ENCODE measurements at places on chromosomes 11 and 22.

DNA sequence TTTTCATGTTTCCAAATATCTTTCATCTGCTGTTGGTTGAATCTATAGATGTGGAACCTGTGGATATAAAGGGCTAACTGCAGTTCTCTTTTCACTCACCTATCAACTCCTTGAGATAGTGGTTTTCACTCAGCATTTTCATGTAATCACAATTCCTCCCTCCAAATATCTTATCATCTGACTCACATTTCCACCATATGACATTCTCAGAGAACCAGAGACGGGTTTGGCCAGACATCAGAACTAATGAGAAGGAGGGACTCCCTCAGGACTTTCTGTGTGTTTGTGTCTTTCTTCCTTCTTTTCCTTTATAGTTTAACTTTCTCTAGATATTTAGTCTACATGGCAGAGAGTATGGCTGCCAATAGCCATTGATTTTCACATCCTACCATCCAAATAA, 134.8 kb upstream of the DDI1 start:
- no peak for DNase-seq

DNA sequence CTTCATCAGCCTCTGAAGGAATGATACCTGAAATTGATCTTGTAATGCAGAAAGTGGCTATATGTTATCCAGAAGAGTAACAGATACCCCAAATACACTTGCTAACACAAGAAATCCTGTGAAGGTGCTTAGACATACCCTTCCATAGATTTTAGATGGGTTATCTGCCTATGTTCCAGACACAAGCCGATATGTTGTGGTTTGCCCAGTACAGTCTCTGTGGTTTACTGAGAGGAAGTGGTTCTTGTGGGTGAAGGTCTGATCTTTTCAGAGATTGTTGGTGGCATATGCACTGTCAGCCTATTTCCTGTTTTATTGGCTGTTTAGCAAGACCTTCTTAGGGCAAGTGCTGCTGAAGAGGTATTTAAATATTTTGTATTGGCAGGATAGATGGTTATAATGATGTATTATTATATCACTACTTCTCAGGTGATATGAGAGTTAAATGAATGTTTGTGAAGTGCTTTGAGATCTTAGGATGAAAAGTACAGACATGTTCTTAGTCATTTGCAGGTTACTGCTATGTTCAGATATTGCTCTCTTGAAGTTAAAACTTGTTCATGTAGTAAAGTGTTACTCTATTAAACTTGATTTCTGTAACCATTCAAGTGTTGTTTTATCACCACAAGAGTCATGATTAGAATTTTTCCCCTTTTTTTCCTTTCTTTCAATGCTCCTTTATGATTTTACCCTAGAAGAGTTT, 8.2 kb downstream of the ARHGEF12 start:
- DNase-seq = no peak

DNA sequence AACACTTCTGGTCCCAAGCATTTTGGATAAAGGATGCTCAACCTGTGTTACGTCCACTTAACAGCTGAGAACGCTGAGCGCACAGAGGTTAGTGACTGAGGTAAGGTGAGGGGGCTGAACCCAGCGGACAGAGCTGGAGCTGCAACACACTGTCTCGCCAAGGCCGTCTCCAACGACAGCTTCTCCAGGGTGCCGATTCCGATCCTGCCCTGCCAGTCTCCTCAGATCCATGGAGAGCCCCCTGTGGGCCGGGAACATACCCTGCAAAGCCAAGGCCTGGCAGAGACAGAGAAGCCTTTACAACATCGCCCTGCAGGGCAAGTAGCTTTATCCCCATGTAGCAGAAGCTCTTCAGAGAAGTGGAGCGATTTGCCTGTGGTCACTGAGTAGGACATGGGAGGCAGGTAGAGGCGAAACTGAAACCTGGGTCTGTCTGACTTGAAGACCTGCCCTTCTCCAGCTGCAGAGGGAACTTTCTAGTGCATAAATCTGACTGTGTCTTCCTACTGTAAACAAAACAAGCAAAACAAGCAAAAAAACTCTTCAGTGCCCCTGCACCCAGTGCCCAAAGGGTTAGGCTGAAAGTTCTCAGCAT, 72.8 kb downstream of the SCUBE1 start:
- no peak for DNase-seq

GRCh38 chr11:5289696-5290095, 12.1 kb downstream of the OR51B4 start:
- no peak for DNase-seq

DNA sequence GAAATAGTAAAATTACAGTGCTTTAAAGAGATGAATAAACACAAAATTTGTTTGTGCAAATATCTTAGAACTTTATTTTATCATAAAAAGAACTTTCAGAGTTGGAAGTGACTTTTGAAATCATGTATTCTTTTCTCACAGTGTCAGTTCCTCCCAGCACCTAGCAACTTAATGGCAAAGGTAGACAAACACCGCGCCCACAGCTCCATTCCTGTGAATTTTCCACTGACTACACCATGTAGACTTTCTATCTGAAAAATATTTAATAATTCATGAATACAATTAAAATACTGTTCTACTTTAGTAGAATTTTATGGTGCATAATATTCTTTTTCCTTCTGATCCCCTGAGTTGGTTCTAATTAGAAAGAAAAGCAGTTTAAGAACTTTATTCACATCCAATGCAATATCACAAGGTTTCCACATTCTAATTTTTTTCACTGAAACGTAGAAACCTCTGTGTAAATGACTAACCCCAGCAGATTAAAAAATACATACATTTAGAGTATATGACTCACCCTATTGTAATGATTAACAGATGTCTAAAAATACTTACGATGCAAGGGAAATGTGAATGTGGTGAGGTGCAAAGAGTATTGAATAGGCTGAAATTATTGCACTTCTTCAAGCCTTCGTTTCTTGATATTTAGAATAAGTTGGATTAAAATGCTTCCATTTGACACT, 218.2 kb upstream of the CCDC179 start:
- no peak for DNase-seq

- no peak for DNase-seq
Measured at GRCh38 chr11:93169950-93170561, 27.7 kb downstream of the SLC36A4 start.

DNA sequence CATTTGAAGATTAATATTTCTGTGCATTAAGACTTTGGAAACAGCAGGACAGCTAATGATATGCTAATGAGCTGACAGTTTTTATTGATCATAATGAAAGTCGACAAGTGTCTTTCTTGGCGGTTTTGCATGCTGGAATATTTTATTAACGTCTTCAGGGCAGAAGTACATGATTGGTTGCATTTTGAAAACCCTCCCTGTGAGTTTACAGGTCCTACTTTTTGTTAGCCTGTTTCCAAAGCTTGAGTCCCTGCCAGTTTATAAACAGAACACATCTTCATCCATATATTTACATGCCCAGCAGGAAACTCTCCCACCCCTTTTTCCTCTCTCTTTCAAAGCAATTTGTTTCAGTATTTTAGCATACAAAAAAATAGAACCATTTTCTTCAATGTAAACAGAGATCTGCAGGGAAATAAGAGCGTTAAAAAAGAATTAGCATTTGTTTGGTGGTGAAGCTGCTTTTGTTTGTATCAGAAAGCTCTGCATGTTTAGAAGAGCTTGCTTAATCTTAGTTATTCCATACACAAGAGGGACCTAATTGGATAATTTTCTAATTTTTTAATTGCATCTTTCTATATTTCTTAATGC, 243.6 kb downstream of the NELL1 start:
- no peak for DNase-seq

- no peak for DNase-seq
Measured at GRCh38 chr22:40960145-40960544, 9.0 kb downstream of the RBX1 start.

GRCh38 chr11:19962053-19962800, 198.0 kb downstream of the DBX1 start:
- DNase-seq = no peak

- no peak for DNase-seq
Measured at GRCh38 chr11:103961010-103961409, 75.4 kb upstream of the DDI1 start.

GRCh38 chr11:17579451-17579850, 32.4 kb downstream of the OTOG start:
- DNase-seq = no peak

DNA sequence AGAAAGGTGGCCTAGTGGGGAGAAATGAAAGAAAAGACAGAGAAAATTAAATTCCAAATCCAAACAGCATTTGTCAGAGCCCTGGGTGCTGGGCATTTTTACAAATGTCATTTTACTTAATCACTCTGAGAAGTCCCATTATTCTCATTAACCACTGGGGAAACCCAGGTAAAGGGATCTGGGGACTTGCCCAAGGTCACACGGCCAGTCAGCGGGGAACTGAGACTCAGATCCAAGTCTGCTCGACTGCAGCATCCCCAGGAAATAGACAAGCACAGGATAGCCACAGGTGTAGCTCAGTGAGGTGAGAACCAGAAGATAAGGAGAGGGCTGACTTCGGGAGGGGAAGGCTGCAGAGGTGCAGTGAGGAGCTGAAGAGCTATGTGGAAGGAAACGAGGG, 7.9 kb downstream of the NRXN2 start:
- no peak for DNase-seq

DNA sequence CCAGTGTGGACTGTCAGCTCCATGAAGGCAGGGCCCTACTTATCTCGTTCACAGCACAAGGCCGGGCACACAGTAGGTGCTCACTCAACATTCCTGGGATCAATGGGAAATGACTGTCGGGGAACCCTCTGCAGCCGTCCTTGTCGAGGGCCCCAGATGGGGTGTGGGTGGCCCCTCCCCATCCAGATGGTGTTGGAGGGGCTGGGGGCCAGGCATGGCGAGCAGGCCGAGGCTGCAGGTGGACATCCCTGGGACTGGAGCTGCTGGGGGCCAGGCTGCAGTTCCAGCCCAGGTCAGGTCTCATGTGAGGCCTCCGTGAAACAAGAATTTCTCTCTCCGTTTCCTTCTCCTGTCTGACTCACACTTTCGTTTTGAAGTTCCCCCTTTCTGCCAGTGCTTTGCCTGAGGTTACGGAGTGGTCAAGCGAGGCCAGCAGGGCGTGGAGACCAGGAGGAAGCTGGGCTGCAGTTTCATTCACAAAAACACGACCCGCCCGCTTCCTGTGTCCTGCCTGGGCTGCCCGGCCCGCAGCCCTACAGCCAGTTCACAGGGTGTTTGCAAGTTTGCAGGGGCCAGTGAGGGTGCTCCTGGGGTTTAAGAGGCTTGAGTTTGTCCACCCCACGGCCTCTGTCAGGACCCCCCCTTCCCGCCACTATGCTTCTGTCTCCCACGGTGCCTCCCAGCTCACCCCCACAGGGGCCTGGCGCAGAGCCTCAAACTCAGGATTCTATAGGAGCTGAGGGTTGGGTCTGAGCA, 4.5 kb downstream of the MYEOV start:
- no peak for DNase-seq

DNA sequence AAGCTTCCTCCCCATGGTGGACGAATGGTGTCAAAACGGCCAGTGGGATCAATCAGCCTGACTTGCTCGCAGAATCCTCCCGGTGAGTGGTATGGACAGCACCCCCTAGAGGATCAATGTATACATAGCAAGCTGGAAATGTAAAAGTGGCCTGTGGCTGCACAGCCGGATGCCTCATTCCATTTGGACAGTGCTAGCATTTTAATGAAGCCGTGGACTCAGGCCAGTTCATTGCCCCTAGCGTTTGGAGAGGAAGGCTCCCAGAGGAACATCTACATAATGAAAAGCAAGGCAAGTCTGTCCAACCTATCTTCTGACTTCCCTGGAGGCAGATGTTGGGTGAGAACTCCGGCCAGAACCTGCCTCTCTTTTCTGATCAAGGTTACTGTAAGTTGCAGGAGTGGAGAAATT, 942.3 kb downstream of the NTM start:
- no peak for DNase-seq

- no peak for DNase-seq
Measured at GRCh38 chr11:1840780-1841480, 2.1 kb downstream of the TNNI2 start.

DNA sequence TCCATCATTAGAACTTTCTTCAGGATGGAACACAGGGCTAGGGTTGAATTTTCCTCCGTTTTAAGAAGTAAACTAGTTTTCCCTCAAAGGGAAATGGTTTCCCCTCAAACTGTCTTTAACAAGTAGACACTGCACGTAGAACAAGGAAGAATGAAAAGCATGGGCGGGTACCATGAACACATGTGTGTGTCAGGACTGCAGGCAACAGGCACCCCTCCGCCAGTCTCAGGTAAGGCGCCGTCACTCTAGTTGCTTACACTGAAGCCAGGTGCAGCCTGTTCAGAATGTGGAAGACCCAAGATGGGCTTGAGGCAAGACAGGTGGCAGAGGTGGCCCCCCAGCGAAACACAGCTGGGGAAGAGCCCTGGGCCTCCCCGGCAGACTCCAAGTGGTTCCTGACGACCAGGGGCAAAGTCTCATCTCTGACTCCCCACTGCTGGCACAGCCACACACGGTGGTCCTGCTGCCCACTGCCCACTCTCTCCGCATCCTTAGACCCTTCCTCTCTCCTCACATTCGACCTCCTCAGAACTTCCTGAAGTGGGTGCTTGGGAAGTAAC, 25.4 kb upstream of the MOB2 start:
- no peak for DNase-seq

DNA sequence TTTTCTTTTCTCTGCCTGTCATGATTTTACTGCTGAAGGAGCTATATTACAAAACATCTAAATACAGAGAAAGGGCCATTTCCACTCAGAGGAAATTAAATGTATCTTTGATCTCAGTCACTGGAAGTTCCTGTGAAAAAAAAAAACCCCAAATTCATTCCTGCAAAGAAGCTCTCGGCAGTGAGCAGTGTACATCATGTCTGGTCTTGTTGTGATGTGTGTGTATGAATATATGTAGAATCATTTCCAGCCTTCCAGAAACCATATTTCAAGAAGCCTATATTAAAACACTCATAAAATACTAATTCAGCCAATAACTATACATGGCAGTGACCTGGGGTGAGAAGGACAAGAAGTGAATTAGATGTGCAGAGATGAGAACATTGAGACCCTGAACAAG, 393.2 kb upstream of the TENM4 start:
- DNase-seq = no peak

DNA sequence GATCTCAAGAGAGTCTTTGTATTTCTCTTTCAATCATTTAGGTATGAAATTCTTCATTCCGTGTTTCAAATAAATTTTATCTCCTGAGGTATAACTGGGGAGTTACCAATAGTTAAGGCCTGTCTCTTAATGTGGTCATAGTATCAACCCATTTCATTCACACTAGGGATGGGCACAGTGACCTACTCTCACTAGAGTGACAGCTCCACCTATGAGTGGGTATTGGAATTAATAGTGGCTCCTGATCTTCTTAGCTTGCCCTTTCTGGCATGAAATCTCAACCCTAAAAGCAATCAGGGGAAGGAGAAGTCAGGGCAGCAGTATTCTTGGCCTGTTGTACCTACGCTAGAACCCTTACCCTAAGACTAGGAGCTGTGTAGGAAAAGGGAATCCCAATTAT, 507.7 kb downstream of the FAM181B start:
- DNase-seq = no peak

All from activated naive CD4-positive, alpha-beta T cell (primary cell).